ENCODE measurements at places on chromosomes 5 and 9.

DNA sequence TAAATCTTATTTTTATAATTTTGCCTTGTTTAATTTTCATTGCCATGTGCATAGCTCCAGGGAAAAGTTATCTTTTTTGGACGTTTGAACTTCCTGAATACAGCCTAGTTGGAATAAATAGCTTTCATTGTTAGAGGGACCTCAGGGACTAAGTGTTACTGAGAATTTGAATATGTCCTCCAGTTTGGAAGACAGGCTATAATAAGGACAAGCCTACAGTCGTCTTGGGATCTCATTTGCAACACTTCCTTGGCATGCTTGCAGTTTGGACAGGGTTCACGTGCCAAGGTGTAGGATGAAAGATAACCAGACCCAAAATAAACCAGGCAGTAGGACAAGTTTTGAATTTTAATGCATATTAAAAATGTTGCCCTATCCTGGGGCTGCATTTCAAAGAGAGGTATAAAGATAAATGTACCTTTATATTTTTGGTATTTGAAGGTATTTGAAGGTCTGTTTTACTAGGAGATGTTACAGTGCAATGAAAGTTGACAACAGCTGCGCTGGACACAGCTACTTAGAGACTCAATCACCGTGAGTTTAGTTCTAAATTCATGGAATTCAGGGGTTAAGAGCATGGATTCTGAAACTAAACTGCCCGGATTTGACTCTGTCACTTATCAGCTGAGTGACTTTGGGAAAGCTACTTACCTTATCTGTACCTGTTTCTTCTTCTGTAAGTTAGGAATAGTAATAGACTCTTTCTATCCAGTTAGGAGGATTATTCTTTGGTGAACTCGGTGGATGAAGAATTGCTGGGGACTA, 134.1 kb downstream of the ACTBL2 start:
- no peak for DNase-seq

DNA sequence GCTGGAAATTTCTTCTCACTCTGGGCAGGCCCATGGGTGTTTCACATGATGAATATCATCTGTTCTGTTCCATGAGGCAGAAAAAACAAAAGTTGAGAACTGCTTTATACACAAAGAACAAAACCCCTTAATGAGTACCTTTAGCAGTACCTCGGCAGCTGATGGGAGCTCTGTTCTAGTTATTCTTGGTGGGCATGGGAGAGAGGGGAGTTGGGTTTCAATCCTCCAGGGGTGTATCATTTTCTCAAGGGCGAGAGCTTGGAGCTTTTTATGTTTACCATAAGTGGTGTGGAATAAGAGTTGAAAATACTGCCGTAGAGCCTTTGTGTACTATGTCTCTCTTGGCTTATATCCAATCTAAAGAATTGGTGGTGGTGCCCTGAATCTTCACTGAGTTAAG, 103.3 kb upstream of the ZNF608 start:
- no peak for DNase-seq

- DNase-seq = no peak
Measured at GRCh38 chr9:31615966-31616365, 768.5 kb upstream of the ACO1 start.

- no peak for DNase-seq
Measured at GRCh38 chr9:83029531-83030137, 33.3 kb downstream of the RASEF start.

GRCh38 chr5:143106174-143106573, 297.3 kb downstream of the NR3C1 start:
- no peak for DNase-seq

- DNase-seq = no peak
Measured at GRCh38 chr5:4984461-4984860, 155.7 kb upstream of the ADAMTS16 start.

- DNase-seq = no peak
Measured at GRCh38 chr9:86200599-86201162, 58.8 kb downstream of the C9orf153 start.

DNA sequence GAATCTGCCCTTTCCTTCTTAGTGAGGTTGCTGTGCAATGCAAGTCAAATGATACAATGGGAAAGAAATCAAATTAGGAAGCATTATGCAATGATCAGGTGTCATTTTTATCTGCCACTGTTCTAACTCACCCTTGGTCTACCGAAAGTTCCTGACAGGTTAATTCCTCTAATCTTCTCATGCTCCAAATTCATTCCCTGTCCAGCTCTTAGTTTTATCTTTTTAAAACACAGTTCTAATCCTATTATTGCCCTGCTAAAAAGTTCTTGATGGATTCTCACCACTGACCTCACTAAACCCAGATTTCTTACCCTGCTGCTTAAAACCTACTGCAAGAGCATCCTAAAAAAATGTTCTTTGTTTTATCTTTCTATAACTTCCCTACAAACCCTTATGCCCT, 1000.9 kb downstream of the CDH18 start:
- DNase-seq = no peak

DNA sequence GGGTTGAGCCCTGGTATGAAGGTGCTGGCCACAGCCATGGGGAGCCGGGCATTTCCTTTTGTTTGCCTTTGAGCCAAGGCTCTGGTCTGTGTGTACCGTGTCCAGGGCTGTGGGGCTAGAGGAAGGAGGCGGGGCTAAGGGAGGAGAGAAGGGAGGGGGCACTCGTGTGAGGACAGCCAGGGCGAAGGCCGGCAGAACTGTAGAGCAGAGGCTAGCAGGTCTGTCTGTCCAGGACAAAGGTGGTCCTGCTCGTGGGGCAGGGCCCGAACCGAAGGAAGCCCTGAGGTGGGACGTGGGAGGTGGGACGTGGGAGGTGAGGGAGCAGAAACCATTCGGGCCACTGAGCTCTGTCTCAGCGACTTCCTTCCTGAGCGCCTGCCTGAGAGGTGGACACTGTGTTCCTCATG, 41.3 kb upstream of the TESK1 start:
- DNase-seq = peak; percentile 65

DNA sequence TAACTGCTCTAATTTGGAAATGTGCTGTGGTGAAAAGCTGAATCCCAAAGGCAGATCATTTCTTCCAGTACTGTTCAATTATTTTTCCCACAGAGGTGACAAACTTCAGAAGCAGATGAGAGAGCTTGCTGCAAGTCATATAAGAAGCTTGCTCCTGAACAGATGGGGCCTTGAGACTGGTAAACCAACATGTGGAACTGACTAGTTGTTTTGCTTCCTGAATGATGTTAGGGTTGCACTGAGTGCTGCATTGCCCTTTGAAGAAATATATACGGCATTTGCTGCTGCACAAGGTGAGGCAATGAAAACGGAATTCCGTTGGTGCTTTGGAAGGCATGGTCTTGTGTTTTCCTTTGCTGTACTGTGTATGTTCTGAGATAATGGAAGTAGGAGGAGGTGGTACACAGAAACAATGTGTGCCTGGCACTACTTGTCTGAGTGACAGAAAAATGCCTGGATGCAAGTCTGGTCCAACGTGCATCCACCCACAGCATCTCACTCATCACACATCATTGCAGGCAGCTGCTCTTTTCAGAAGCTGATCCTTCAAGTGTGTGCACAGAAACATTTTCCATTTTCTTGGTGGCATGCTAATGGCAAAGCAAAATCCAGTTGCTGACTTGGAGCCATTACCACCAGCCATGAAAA, 76.9 kb downstream of the ANKH start:
- no peak for DNase-seq

DNA sequence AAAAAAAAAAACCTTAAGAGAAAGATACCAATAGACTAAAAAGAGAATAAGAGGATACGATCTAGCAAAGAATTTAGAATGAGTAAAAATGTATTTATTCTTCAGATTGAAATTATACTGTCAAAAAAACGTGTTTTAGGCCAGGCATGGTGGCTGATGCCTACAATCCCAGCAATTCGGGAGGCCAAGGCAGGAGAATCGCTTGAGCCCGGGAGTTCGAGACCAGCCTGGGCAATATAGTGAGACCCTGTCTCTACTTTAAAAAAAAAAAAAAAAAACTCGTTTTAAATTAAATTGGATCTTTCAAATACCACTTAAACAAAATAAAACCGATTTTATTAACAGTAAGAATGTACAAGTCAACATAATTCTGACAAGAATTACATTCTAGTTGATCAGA, 41.8 kb downstream of the FBXL17 start:
- DNase-seq = no peak

- peak; percentile 78 for DNase-seq
Measured at GRCh38 chr5:38556599-38557307, at the start of gene LIFR. Gene LIFR, minus strand, starts transcription at chr5:38556646. Its CDS starts 25,999 bp downstream, at chr5:38530647.

DNA sequence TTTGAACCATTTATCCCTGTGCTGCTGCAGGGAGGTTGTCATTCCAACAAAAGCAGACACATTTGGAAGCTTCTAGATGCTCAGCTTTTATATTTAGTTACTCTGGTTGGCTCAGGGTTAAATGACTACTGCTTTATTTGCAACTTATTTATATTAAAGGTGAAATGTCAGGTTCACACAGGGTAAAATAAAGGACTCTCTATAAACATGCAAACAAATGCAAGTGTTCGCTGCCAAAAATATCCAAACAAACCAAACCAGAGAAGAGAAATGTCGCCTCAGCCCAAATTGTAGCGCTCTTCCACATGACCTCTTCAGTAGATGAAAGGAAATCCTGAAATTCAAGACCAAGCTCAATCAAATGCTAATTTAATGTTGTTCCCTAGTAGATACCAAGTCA, 57.0 kb upstream of the LIFR start:
- DNase-seq = no peak

DNA sequence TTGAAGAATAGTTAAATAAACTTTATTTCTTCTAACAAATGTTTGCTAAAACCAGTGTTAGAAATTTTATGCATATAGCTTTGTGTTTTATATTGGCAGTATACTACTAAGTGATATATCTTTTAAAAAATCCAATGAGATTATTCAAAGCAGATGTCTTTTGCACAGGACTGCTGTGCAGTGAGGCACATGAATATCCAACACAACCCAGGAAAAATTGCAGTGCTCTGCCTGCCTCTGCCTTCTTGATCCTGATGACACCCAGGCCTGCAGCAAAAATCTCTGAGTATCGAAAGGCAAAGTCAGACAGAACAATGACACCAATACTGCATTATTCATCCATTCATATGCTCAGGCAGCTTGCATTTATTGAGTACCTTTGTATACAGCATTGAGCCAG, 1076.5 kb upstream of the ARRDC3 start:
- no peak for DNase-seq

- no peak for DNase-seq
Measured at GRCh38 chr5:1484730-1485578, 38.8 kb downstream of the LPCAT1 start.

GRCh38 chr9:37515620-37516258, 30.0 kb downstream of the POLR1E start:
- DNase-seq = no peak

- DNase-seq = no peak
Measured at GRCh38 chr5:98204798-98205197, 568.7 kb upstream of the RGMB start.

All from H9 (cell line).